ENCODE measurements at places on chromosomes 3 and 15.

DNA sequence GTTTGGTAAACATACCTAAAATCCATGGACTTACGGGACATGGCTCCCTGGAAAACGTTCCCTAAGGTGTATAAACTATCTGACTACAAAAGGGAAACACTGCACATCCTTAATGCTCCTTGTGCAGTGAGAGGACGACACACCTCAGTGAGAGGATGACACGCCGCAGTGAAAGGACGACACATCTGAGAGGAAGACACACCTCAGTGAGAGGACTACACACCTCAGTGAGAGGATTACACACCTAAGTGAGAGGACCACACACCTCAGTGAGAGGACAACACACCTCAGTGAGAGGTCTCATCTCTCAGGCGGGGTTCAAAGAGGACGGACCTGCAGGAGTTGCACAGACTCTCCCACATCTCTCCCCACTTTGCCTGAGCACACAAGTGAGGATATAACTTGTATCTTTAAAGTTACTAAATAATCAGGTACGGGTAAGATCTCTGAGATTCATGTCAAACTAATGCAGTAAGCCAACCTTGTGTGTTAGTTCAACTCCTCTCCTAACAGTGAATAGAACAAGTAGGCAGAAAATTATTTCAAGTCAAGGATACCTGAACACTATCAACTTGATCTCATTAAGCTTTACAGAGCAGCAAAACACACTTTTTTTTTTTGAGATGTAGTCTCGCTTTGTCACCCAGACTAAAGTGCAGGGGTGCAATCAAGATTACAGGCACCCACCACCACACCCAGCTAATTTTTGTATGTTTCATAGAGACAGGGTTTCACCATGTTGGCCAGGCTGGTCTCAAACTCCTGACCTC, 32.1 kb downstream of the HERC2 start:
- DNase-seq: no peak

GRCh38 chr15:39898317-39898716, 21.7 kb downstream of the GPR176 start:
- DNase-seq: no peak

DNA sequence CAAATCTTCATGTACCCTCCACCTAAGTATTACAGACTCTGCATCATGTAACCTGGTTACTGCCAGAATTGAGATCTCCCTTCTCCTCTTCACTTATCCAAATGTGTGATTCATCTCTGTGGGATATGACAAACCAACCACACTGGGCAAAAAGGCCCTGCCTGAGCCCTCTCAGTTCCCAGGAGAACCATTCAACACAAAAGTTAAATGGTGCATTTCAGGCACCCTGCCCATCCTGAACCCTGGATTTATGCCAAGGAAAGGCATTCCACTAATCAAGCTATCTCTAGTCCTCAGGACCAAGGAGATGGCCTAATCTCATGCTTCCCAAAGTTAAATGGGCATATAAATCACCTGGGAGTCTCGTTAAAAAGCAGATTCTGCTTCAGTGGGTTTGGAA, 108.5 kb downstream of the TNIK start:
- no peak for DNase-seq

GRCh38 chr15:73959012-73959581, 32.8 kb downstream of the LOXL1 start:
- DNase-seq: no peak

DNA sequence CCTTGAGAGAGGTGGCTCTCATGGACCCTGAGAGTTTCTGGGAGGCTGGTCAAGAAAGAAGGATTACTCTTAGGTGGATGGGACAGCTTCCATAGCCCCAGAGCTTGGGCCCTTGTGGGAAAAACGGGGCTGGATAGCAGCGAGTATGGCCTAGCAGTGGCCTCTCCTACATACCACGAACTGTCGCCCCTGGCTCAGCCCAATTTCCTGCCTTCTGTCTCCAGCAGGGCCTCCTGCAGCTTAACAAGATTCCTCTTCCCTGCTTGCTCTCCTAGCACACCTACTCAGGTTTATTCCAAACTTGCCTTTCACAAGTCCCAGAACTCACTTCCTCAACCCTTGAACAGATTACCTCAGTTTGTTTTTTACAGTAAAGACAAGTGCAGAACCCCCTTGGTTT, 139.7 kb upstream of the TPM1 start:
- DNase-seq: no peak

GRCh38 chr3:118806423-118806822, 228.2 kb downstream of the IGSF11 start:
- DNase-seq: no peak

DNA sequence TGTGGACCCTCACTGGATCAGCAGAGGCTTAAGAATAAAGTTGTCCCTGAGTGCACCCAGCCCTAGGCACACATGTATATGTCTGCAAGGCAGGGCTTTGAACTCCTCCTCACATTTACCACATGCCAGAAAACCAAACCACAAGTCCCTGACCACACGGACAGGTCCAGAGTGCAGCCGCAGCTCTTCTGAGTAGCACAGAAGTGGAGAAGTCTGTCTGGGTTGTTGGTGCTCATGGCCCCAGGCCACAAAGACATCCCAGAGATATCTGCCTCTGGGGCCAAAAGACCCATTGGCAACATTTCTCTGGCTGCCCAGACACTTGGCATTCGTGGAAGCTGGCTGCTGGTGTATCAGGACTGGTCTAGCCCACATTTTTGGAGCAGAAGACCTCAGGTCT, 17.4 kb downstream of the SUSD5 start:
- no peak for DNase-seq

DNA sequence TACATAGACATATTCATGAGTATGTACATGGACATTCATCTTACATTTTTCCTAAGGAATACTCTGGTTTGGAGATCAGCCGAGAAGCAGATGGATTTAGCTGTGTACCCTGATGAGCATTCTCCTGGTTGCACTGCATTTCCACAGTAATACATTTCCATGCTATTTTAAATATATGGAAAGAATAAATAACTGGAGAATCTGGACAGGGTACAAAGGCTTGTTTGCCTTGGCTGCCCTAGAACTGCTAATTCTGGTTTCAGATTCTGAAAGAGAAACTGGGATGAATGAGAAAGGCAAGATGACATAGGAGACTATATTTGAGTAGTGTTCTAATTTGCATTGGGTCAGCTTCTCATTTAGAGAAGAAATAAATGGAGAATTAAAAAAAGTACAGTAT, 190.8 kb upstream of the FAM3D start:
- DNase-seq: no peak

- no peak for DNase-seq
These were observed 231.1 kb downstream of the ADAMTS9 start for GRCh38 chr3:64456674-64457073.

GRCh38 chr15:74213858-74214284, 11.3 kb upstream of the STRA6 start:
- DNase-seq: no peak

- DNase-seq: no peak
These were observed 22.5 kb downstream of the GABRA5 start for GRCh38 chr15:26889298-26889898.

DNA sequence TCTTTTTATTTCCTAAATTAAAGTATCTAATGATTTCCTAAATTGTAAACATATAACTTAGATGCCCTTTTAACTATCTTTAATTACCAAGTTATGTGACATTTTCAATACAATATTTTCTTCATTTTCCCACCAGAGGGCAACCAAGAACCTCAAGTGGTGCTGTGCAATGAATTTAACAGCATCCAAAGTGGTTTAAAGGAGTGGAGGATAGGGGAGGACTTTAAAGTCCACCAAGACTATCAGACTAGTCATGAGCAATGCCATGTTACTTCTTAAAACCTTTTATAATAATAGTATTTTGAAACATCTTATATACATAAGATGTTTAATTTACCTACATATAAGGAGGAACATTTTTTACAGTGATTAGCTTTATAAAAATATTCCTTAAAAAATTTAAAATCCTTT, 74.4 kb downstream of the DLG1 start:
- DNase-seq: no peak

- no peak for DNase-seq
These were observed 182.5 kb downstream of the CACNA2D3 start for GRCh38 chr3:54304877-54305276.

DNA sequence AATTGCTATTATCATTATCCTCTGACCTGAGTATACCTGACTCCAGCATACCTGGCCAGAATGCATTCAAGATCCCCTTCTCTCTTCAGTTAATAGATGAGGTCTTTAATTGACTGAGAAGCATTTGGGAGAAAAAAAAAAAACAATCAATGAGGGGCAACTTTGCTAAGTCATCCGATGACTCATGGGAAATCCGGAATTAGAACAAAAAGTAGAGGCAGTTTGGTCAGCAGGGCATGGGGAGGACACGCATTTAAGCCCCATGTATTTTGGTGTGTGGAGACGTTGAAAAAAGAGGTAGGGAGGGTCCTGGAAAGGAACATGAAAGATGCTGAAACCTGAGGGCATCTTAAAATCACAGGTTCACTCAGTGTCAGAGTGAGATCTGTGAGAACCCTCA, 256.2 kb downstream of the RORA start:
- no peak for DNase-seq

DNA sequence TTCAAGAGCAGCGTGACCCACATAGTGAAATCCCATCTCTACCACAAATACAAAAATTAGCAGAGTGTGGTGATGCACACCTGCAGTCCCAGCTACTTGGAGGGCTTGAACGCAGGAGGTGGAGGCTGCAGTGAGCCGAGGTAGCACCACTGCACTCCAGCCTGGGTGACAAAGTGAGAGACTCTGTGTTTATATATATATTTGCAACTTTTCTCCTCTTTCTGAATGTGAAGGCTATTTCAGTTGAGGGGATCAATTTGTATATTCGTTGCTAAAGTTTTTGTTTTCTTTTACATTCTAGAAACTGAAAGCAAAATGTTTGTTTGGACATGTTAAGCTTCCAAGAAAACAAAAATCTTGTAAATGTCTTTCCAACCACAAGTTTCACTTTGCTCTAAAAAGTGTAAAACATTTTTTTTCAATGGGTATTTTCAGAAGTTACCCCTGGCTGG, 29.8 kb upstream of the FAM98B start:
- DNase-seq: no peak

- DNase-seq: no peak
These were observed 142.8 kb downstream of the EDEM1 start for GRCh38 chr3:5330152-5330810.

GRCh38 chr3:65019443-65020055, 331.7 kb upstream of the ADAMTS9 start:
- no peak for DNase-seq

DNA sequence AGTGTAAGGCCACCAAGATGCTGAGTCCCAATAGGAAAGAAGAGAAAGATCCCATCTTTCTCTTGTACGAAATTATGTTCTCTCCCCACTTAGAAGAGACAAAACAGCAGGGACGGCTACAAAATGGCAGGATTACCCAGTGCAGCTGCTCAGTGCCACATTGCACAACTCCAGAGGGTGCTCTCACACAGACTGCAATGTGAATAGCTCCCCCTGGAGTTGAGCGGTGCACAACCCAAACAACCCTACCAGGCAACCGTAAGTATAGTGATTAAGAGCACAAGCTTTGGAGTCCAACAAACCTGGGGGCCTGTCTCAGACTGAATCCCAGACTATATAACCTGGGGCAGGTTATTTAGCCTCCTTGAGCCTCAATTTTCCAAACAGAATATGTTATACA, 3.1 kb upstream of the BHLHE40 start:
- DNase-seq: no peak

GRCh38 chr15:35455201-35455600, 90.8 kb downstream of the DPH6 start:
- no peak for DNase-seq

DNA sequence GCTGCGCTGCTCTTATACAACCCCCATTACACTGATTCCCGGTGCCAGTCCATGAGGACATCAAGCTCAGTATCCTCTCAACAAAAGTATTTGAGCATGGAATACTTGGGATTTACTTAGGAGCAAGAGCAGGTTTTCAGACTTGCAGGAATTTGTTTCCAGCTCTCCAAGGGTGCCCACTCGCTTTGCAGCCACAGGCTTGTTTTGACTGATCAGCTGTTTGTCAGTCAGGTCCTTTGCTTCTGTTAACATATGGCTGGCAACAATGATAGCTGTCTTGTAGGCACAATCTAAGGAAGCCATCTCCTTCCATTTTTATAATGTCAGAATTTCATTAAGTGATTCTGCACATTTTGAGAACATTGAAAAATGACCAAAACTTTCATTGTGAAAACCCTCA, 38.2 kb upstream of the MCF2L2 start:
- no peak for DNase-seq

DNA sequence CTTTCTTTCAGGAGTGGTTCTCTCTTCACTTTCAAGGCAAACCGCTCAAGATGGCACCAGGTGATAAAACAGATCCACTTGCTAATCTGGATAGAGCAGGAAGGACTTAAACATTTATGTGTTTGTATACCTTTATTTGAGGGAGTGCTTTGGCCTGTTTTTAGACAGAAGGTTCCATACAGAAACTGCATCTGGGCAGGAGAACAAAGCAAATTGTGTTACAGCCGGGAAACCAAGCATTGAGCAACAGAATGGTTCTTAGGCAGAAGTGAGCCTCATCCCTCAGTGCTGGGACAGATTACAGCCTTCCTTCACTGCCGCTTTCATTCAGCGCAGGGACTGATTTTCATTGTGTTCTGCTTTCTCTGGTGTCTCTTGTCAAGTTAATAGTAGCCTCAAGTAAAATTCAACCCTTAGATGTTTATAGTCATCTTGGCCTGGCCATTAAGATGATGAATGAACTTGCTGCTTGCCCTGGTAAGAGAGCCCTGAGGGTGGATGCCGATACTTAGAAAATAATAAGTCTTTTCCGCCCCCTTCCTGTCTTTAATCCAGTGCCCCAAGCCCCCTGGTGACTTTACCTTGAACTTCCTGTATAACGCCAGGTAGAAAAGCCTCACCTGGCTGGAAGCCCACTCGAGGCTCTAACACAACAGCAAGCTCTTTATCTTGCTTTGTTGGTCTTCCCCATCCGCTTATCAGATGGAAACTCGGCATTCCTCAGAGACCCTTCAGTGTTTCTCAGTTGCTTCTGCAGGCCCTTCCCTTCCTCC, 168.0 kb upstream of the CTDSPL start:
- DNase-seq: no peak

DNA sequence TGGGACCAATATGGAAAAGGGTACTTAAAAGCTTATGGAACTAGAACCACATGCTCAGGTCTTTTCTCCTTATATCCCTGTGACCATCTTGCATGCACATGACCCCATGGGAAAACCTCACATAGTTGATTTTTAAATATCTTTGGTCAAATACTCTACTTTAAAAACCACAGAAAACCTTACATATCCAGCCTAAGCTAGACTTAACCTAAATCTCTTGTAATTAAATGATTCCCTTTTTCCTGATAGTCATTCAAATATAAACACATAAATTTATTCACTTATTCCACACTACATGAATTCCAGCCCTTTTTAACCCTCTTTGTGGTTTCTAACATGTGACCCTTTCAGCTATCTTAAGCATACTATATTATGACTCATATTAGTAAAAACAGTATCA, 46.8 kb downstream of the DNAJC13 start:
- no peak for DNase-seq

DNA sequence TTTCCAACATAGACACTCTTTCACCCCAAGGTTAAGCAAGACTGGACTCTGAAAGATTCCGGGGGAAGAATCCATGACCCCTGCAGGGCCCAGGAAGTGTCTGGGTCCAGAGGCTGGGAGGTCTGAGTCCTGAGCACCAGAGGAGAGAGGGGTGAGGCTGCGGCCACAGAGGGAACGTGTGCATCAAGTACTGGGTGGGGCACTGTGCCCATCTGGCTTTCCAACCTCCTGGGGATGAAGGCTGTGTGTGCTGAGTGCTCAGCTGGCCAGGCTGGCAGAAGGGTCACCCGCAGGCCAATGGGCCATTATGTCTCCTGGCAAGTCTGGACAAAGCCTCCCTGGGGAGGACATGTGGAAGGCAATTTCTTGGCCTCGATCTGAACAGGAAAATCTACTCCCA, 3.3 kb downstream of the CHRNA3 start:
- no peak for DNase-seq

Data from ureter (tissue), 1 donor.